H9 (cell line): ENCODE measurements at places on chromosomes 1 and 21. TPM values are rescaled to one million over a fixed set of nuclear protein-coding genes. Genes with fewer than 3 reads are reported as not detected.
A peak's percentile ranks its signal among the peaks of the same experiment; 100 is the strongest.

The RNF207 gene
- 4.9 and 7.1 TPM in 2 replicates for total RNA-seq

The LRRC3 gene
- 2.6 and 3.1 TPM in 2 replicates for total RNA-seq

The LTN1 gene
- total RNA-seq: 23.8 and 23.9 TPM in 2 replicates

The DCDC2B gene
- total RNA-seq: not detected in 2 replicates

The ZNF695 gene
- 22.3 and 22.4 TPM in 2 replicates for total RNA-seq

GRCh38 chr21:27258742-27259448 lies 292.0 kb upstream of the ADAMTS5 start:
- no peak overlapping the region for H3K27ac ChIP-seq
- no peaks in the 10 kb centered on the region for H3K27me3 ChIP-seq
- H3K4me3 ChIP-seq: no peak overlapping the region
- no peaks in the 10 kb centered on the region for H3K36me3 ChIP-seq

DNA sequence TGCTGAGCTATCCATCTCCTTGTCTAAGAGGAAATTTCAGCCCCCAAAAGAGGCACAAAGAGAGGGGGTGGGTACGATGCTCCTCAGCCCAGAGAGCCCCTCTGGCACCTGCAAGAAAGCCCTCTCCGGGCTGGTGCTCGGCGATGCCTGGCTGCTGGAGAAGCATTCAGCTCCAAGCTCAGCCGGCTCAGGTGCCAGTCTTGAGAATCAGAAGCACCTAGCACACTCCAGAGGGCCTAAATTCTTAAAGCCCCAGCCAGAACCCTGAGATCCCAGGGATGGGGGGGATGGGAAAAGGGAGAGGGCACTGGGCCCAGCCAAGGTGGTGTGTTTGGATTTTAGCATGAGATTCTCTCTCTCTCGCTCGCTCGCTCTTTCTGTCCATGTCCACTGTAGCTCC lies 2.9 kb downstream of the GRIK3 start:
- no peak for DNase-seq
- H3K27me3 ChIP-seq: peaks cover 41% of the 10 kb centered on the region; the same call in 1 of the 2 replicates
- no peaks in the 10 kb centered on the region; the same call in 1 of the 2 replicates for H3K4me1 ChIP-seq
- H3K4me3 ChIP-seq: no peak overlapping the region

DNA sequence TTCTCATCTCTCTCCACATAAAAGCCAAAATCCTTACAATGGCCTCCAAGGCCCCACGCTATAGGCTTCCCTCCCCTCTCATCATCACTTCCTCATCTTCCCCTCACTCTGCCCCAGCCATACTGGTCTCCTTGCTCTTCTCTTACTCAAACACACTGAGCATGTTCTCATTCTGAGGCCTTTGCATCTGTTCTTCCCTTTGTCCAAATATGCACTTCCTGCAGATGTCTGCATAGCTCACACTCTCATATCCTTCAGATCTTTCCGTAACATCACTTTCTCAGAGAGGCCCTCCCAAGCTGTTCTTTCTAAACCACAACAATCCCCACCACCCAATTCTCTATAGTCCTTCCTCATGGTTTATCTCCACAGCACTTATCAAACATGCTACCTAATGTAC lies 284.1 kb downstream of the HHIPL2 start:
- DNase-seq: no peak
- no peaks in the 10 kb centered on the region for H3K27me3 ChIP-seq
- H3K4me1 ChIP-seq: no peaks in the 10 kb centered on the region; the same call in 1 of the 2 replicates
- no peak overlapping the region for H3K4me3 ChIP-seq

- DNase-seq: no peak
- no peak overlapping the region for H3K27ac ChIP-seq
- no peak overlapping the region for H3K4me3 ChIP-seq
- peaks cover 9% of the 10 kb centered on the region for H3K36me3 ChIP-seq
- no peaks in the 10 kb centered on the region; the same call in 1 of the 2 replicates for H3K4me1 ChIP-seq
Observed at GRCh38 chr1:207218512-207219362, 102.7 kb upstream of the CD55 start.

- H3K27ac ChIP-seq: no peak overlapping the region
- peaks cover 13% of the 10 kb centered on the region; the same call in 1 of the 2 replicates for H3K36me3 ChIP-seq
- DNase-seq: no peak
- no peak overlapping the region for H3K4me3 ChIP-seq
Observed at GRCh38 chr1:205172729-205173366, 38.7 kb downstream of the DSTYK start.

- H3K4me3 ChIP-seq: no peak overlapping the region
- no peak for DNase-seq
- no peak overlapping the region for H3K27ac ChIP-seq
- no peaks in the 10 kb centered on the region for H3K36me3 ChIP-seq
- no peaks in the 10 kb centered on the region for H3K27me3 ChIP-seq
Observed at GRCh38 chr1:160836561-160836960, 26.1 kb downstream of the CD244 start.

DNA sequence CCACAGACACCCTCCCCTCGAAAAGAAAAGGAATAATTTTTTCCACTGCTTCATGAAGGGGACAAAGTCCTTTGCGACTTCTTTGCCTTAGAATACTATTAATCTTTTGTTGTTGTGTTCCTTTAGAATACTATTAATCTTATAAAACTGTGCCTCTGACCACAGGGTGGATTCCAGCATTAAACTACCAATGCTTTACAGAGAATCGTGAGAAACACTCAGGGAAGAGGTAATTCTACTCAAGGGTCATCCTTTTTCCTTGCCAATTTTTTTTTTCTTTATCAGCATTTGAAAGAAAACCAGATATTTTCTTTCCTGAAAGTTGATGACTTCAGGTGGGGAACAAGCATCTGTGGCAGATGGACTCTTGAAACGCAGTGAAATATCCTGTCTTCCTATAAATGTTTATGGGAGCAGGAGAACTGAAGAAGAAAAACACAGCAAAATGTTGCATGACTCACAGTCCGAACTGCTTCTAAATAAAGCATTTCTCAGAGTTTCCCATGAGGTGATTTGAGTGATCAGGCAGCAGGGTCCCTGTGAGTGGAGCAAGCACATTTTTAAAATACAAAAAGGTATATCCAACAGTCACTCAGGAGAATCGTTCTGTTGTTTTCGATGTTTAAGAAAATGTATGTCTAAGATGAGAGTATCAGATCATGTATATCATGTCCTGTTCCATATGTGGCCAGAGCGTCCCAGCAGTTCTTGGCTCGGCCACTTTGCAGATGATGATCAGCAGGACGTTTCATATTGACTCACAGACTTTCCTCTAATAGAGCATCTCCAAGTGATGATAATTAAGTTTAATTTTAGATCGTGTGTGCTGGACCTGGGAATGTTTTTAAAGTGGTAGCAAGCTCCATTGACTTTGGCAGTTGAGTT lies 154.2 kb upstream of the RUNX1 start:
- H3K36me3 ChIP-seq: no peaks in the 10 kb centered on the region
- DNase-seq: no peak
- no peaks in the 10 kb centered on the region for H3K27me3 ChIP-seq
- H3K4me3 ChIP-seq: no peak overlapping the region
- no peaks in the 10 kb centered on the region for H3K4me1 ChIP-seq

- no peaks in the 10 kb centered on the region for H3K27me3 ChIP-seq
- H3K36me3 ChIP-seq: peaks cover 16% of the 10 kb centered on the region
- no peak overlapping the region for H3K27ac ChIP-seq
- peaks cover 14% of the 10 kb centered on the region for H3K4me1 ChIP-seq
- no peak for DNase-seq
Observed at GRCh38 chr1:93591676-93592550, 89.7 kb downstream of the BCAR3 start.

DNA sequence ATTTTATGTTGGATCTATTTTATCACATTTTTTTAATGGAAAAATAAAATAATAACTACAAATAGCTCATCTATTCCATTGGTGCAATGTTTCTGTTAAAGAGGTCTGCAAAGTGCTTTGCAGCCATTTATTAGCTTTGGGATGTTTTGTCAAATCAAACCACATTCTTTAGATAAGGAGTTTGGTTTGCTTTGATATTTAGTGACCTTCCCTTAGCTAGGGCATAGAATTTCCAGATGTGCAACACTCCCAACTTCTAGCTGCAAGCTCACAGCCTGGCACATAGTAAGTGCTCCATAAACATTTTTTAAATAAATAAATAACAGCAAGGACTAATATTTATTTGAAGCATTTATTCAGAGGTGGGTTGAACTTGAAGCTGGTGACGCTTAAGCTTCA lies 80.4 kb upstream of the ARHGAP29 start:
- no peak overlapping the region for H3K4me3 ChIP-seq
- peaks cover 9% of the 10 kb centered on the region; the same call in 1 of the 2 replicates for H3K4me1 ChIP-seq
- no peak for DNase-seq
- no peaks in the 10 kb centered on the region for H3K36me3 ChIP-seq

GRCh38 chr1:111656086-111657017 lies 36.8 kb downstream of the RAP1A start:
- no peak overlapping the region for H3K4me3 ChIP-seq
- DNase-seq: no peak
- no peaks in the 10 kb centered on the region for H3K27me3 ChIP-seq

- H3K27me3 ChIP-seq: no peaks in the 10 kb centered on the region
- peaks cover 7% of the 10 kb centered on the region; the same call in 2 of the 3 replicates for H3K36me3 ChIP-seq
- no peak for DNase-seq
Observed at GRCh38 chr1:177891809-177892208, 78.0 kb downstream of the SEC16B start.

DNA sequence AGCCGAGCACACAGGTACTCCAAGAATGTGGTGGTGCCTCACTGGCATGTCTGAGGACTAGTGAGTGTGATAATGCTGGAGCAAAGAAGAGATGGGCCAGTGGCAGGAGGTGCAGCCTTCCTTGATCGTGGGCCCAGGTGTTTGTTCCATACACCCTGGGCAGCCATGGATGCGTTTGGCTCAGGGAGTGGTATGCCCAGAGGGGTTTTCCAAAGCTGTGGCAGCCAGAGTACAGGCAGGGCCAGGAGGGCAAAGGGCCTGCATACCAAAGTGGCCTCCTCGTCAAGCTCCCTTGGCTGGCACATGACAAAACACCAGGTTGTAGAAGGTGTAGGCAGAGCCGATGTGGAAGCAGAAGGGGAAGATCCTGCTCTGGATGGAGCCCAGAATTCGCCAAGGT lies 19.0 kb downstream of the PARS2 start:
- no peak overlapping the region for H3K27ac ChIP-seq
- H3K4me1 ChIP-seq: no peaks in the 10 kb centered on the region
- DNase-seq: no peak

GRCh38 chr1:106222403-106222802 lies 834.1 kb upstream of the PRMT6 start:
- DNase-seq: no peak
- H3K36me3 ChIP-seq: no peaks in the 10 kb centered on the region
- H3K4me1 ChIP-seq: no peaks in the 10 kb centered on the region
- H3K4me3 ChIP-seq: no peak overlapping the region

- no peak overlapping the region for H3K27ac ChIP-seq
- peaks cover 4% of the 10 kb centered on the region; the same call in 1 of the 2 replicates for H3K4me1 ChIP-seq
- no peaks in the 10 kb centered on the region for H3K27me3 ChIP-seq
- no peaks in the 10 kb centered on the region for H3K36me3 ChIP-seq
Observed at GRCh38 chr1:171984262-171984661, 143.0 kb downstream of the DNM3 start.

DNA sequence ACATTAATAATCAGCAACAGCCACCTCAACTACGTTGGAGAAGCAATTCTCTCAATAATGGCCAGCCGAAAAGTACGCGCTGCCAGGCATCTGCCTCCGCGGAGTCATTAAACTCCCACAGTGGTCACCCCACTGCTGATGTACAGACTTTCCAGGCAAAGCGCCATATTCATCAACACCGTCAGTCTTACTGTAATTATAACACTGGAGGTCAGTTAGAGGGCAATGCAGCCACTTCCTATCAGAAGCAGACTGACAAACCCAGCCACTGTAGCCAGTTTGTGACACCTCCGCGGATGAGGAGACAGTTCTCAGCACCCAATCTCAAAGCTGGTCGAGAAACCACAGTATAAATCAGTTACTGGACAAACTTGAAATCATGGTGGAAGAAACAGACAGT lies 93.9 kb downstream of the KIF1B start:
- H3K36me3 ChIP-seq: peaks cover 43% of the 10 kb centered on the region
- H3K4me1 ChIP-seq: no peaks in the 10 kb centered on the region
- H3K27ac ChIP-seq: no peak overlapping the region

GRCh38 chr1:156006666-156007376 lies 13.9 kb downstream of the SSR2 start:
- no peak overlapping the region for H3K4me3 ChIP-seq
- no peak for DNase-seq
- no peaks in the 10 kb centered on the region for H3K27me3 ChIP-seq
- H3K36me3 ChIP-seq: peaks cover 34% of the 10 kb centered on the region
- H3K4me1 ChIP-seq: no peaks in the 10 kb centered on the region

DNA sequence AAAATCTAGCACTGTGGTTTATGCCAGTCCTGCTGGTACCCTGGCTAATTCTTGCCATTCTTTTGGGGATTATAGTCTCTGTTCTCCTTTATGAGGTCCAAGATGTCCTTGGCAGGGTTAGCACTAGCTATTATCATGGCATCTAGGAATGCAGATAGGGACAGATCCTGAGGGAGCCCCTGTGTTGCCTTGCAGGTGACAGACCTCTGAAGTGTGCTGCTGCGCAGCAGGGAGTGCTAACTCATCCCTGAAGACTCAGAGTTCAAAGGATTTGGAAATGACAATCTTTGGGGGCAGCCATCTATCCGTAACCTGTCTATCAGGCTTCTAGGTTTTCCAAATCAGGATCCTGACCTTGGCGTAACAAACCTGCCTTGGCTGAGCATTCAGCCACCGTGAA lies 16.3 kb downstream of the ZFYVE9 start:
- DNase-seq: no peak
- H3K4me1 ChIP-seq: no peaks in the 10 kb centered on the region
- no peaks in the 10 kb centered on the region for H3K27me3 ChIP-seq
- no peak overlapping the region for H3K4me3 ChIP-seq
- no peak overlapping the region for H3K27ac ChIP-seq

GRCh38 chr1:54052431-54052933 lies 522 bp downstream of the TMEM59 start:
- 0 out of 3 replicates have a peak, but pooled peaks cover 2% of the 10 kb centered on the region for H3K36me3 ChIP-seq
- DNase-seq: peak; percentile 47
- H3K27ac ChIP-seq: peak overlapping the region; percentile 22
- H3K4me3 ChIP-seq: no peak overlapping the region
- H3K4me1 ChIP-seq: no peaks in the 10 kb centered on the region

- peaks cover 45% of the 10 kb centered on the region for H3K36me3 ChIP-seq
- H3K27ac ChIP-seq: no peak overlapping the region
- no peaks in the 10 kb centered on the region for H3K27me3 ChIP-seq
- no peak overlapping the region for H3K4me3 ChIP-seq
- no peaks in the 10 kb centered on the region for H3K4me1 ChIP-seq
Observed at GRCh38 chr21:33901412-33902288, 14.0 kb downstream of the ATP5PO start.

DNA sequence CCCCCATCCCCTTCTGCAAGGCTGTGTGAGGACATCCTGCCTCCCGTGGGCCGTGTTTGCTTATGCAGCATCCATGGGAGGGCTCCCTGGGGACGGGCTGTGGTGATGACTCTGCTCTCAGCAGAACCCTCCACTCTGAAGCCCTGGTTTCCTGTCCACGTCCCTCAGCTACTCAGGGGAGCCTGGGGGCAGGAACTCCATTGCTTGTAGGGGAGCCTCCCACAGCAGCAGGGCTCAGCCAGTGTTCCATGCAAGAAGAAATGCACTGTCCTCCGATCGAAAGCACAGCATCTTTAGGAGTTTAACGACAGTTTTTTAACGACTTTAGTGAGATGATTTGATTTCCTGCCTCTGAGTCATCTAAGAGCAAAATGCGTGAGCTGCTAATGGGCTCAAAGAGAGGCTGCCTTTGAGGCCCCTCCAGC lies 8.3 kb upstream of the KCNAB2 start:
- H3K4me3 ChIP-seq: no peak overlapping the region
- no peaks in the 10 kb centered on the region for H3K36me3 ChIP-seq
- peaks cover 5% of the 10 kb centered on the region; the same call in 1 of the 2 replicates for H3K4me1 ChIP-seq
- H3K27me3 ChIP-seq: no peaks in the 10 kb centered on the region
- H3K27ac ChIP-seq: no peak overlapping the region
- no peak for DNase-seq
